ENCODE measurements at places on chromosomes 4 and X.

GRCh38 chr4:117777721-117778120 is 256.6 kb upstream of the NDST3 start:
- no peak for DNase-seq

DNA sequence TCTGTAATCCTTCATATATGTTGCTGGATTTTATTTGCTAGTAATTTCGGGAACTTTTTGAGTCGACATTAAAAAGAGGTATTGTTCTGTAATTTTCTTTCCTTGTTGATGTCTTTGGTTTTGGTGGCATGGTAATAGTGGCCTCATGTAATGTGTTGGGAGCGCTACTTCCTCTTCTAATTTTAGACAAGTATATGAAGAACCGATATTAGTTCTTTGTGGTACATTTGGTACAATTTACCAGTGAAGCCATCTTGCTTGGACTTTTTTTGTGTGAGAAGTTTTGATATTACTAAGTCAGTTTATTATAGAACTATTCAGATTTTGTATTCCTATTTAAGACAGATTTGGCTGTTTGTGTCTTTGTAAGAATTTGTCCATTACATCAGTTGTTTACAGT is 669.2 kb upstream of the AADAT start:
- no peak for DNase-seq

DNA sequence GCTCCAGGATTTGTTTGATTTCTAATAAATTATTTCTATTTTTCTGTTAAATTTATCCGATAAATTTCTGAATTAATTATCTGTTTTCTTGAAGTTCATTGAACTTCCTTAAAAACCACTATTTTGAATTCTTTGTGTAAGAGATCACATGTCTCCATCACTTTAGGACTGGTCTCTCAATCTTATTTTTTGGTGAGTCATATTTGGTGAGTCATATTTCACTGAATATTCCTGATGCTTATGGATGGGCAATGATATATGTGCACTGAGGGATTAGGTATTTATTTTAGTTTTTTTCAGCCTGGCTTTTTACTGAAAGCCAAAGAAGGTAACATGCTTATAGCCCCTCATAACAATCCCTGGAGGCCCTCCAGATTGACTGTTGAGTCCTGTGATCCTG is 48.5 kb upstream of the IL15 start:
- DNase-seq, result no peak

DNA sequence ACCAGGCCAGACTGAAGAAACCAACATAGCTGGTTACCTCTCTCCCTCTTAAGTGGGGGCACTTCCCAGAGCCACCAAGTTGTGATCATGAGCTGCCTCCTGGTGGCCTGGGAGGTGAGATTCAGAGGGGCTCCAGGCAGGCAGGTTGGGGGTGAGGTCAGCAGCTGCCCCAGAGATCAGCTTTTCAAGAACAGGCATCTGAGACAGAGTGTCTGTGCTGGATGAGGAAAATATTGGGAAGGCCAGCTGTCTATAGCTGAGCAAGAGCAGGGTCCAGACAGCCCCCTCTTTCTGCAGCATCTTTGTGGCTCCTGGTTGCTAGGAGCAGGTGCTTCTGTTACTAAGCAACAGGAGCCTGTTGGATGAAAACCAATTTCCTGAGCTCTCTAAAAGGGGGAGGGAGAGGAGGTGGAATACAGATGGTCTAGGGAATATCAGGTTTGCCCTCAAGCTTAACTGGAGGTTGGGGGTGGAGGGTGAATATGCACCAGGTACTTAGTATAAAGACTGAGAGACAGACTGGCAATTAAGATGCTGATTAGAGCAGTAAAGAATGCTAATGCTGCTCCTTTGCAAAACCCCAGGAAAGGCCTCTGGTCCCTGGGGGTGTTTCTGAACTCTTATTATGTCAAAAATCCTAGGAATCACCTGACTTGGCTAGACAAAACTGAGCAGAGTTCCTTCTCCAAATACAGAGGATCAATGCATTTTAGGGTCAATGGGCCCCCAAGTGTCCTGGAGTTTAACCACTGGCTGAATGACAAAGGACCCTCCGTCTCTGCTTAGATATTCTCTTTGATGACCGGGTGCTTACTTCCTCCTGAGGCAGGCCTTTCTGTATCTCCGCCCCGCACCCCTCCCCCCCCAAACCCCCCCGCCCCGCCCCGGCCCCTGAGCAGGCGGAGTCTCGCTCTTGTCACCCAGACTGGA is 21.4 kb downstream of the ZCCHC13 start:
- DNase-seq, result peak; percentile 46

DNA sequence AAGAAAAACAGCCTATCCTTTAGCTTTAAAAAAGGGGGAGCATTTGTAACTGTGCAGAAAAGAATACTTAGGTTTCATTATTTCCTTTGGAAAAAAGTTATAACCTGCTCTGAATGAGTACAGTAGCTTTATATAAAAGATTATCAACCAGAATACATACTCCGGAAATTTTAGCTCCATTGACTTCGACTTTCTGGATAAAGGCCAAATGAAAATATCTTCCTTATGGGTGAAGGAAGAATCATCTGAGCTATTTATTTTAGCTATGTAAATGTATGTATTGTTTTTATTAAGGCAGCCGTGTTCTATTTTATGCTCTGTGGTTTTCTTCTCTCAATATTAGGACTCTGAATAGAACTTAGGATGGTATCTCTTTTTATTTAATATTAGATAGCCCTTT is 69.0 kb upstream of the ETNPPL start:
- DNase-seq, result no peak

- no peak for DNase-seq
These were observed 5.0 kb downstream of the PITX2 start for GRCh38 chr4:110617646-110618580.

DNA sequence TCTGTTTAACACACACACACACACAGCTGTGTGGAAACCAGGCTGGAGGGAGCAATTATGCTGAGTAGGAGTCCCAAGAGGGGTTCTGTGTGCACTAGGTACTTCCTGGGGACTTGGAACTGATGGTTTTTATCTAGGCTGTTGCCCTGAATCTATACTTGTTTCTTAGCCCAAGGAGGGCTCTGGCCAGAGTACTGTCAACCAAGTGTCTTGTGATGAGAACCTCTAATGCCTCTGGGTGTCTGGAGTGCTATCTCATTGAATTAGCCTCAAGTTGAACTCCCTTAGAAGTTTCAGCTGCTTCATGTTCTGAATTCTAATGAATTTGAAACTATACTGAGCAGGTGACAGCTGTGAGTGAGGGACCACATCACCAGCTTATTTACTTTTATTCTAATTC is 16.6 kb downstream of the ARHGAP24 start:
- peak; percentile 83 for DNase-seq

GRCh38 chr4:164802301-164802901 is 48.5 kb downstream of the SMIM31 start:
- DNase-seq, result no peak
